AG04450 (cell line): ENCODE measurements at places on chromosomes 16 and 17. TPM values are rescaled to one million over a fixed set of nuclear protein-coding genes. Genes with fewer than 3 reads are reported as not detected.

The NAGS gene
- 0.93 and 1.1 TPM in 2 replicates for polyA plus RNA-seq

The CCL16 gene
- polyA plus RNA-seq = not detected in 2 replicates

The MYH1 gene
- not detected in 2 replicates for polyA plus RNA-seq

The CTRB2 gene
- polyA plus RNA-seq = not detected in 2 replicates

The CSH2 gene
- polyA plus RNA-seq = not detected in 2 replicates

The MOSMO gene
- polyA plus RNA-seq = 15.6 and 15.8 TPM in 2 replicates

The TBC1D3H gene
- not detected in 2 replicates for polyA plus RNA-seq

The LDHD gene
- 0.38 and 0.51 TPM in 2 replicates for polyA plus RNA-seq

The MLYCD gene
- 2.0 and 2.5 TPM in 2 replicates for polyA plus RNA-seq

The TRPV2 gene
- polyA plus RNA-seq = 30.8 and 38.4 TPM in 2 replicates

The LGALS9C gene
- polyA plus RNA-seq = not detected in 2 replicates

The ABCA9 gene
- polyA plus RNA-seq = 0.10 and 0.12 TPM in 2 replicates

The CFAP52 gene
- polyA plus RNA-seq = not detected in 2 replicates

The JMJD6 gene
- polyA plus RNA-seq = 12.4 and 17.3 TPM in 2 replicates

The HLF gene
- not detected in 2 replicates for polyA plus RNA-seq

The HSD17B1 gene
- 0.87 and 1.4 TPM in 2 replicates for polyA plus RNA-seq

The ADAD2 gene
- polyA plus RNA-seq = not detected in 2 replicates

The HASPIN gene
- 1.3 and 1.6 TPM in 2 replicates for polyA plus RNA-seq

The MRPS7 gene
- polyA plus RNA-seq = 53.8 and 62.6 TPM in 2 replicates

The MLST8 gene
- polyA plus RNA-seq = 41.1 and 55.1 TPM in 2 replicates

The DUXB gene
- not detected in 2 replicates for polyA plus RNA-seq

The GNAO1 gene
- polyA plus RNA-seq = 0.01 and 0.04 TPM in 2 replicates

The EFCAB3 gene
- polyA plus RNA-seq = not detected in 2 replicates

The C17orf113 gene
- 0.07 and 0.09 TPM in 2 replicates for polyA plus RNA-seq

The ZNF205 gene
- polyA plus RNA-seq = 3.6 and 5.5 TPM in 2 replicates

The NSF gene
- polyA plus RNA-seq = 71.5 and 86.2 TPM in 2 replicates

The STX4 gene
- 43.7 and 45.9 TPM in 2 replicates for polyA plus RNA-seq

The PRR29 gene
- polyA plus RNA-seq = 0.15 and 0.19 TPM in 2 replicates

The ESRP2 gene
- 0.01 and 0.14 TPM in 2 replicates for polyA plus RNA-seq

The PITPNM3 gene
- 0.38 and 0.45 TPM in 2 replicates for polyA plus RNA-seq

The ARHGAP44 gene
- 0.83 and 1.3 TPM in 2 replicates for polyA plus RNA-seq

The HBZ gene
- polyA plus RNA-seq = not detected in 2 replicates

The ARL5C gene
- not detected in 2 replicates for polyA plus RNA-seq

The GSG1L gene
- not detected in 2 replicates for polyA plus RNA-seq

The ZNF385C gene
- not detected in 2 replicates for polyA plus RNA-seq

The BCKDK gene
- 31.6 and 42.3 TPM in 2 replicates for polyA plus RNA-seq

The KRTAP4-5 gene
- not detected in 2 replicates for polyA plus RNA-seq

The FOXJ1 gene
- polyA plus RNA-seq = not detected in 2 replicates

The ZP2 gene
- not detected in 2 replicates for polyA plus RNA-seq

The UTS2R gene
- not detected in 2 replicates for polyA plus RNA-seq

The RFNG gene
- polyA plus RNA-seq = 11.8 and 14.1 TPM in 2 replicates

The SNF8 gene
- polyA plus RNA-seq = 116 and 119 TPM in 2 replicates

The KRTAP3-3 gene
- not detected in 2 replicates for polyA plus RNA-seq

The MAF gene
- 0.07 and 0.09 TPM in 2 replicates for polyA plus RNA-seq
